Ovary (tissue), 10 donors: ENCODE measurements at places on chromosomes 2 and 18. TPM values are rescaled to one million over a fixed set of nuclear protein-coding genes. Genes with fewer than 3 reads are reported as not detected.
A peak's percentile ranks its signal among the peaks of the same experiment; 100 is the strongest.

- no peak overlapping the region for H3K27ac ChIP-seq
- DNase-seq: no peak
- no peaks in the 10 kb centered on the region for H3K27me3 ChIP-seq
- no peaks in the 10 kb centered on the region for H3K36me3 ChIP-seq
These were observed 9.2 kb upstream of the GALNT3 start for GRCh38 chr2:165803123-165803760.

GRCh38 chr2:80496775-80497174 lies 192.2 kb upstream of the LRRTM1 start:
- H3K36me3 ChIP-seq: no peaks in the 10 kb centered on the region
- H3K27ac ChIP-seq: no peak overlapping the region
- no peaks in the 10 kb centered on the region for H3K4me1 ChIP-seq
- no peak overlapping the region for H3K4me3 ChIP-seq

- no peak overlapping the region for H3K4me3 ChIP-seq
- DNase-seq: no peak
These were observed 80.0 kb downstream of the ETAA1 start for GRCh38 chr2:67476809-67477790.

DNA sequence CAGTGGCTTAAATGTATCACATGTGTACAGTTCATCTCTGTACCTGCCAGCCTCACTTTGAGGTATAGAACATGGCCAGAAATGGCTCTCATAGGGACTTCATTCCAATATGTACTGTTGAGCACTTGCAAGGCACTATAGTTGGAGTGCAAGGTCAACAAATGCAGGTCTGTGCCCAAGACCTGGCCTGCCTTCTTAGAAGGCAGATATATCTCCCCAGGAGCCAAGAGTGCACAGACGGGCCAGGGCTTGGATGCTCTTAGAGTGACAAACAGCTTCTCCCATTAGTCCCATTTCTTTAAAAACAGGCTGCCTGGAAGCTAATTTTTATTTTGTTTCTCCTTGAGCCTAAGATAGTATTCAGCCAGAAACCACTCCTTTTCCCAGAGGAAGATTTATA lies 7.3 kb downstream of the TEX261 start:
- no peak overlapping the region for H3K4me3 ChIP-seq
- H3K27me3 ChIP-seq: no peaks in the 10 kb centered on the region
- H3K4me1 ChIP-seq: no peaks in the 10 kb centered on the region
- H3K27ac ChIP-seq: no peak overlapping the region

GRCh38 chr18:63329431-63330145 lies 10.0 kb upstream of the BCL2 start:
- no peak overlapping the region for H3K4me3 ChIP-seq
- H3K4me1 ChIP-seq: no peaks in the 10 kb centered on the region
- no peak overlapping the region for H3K27ac ChIP-seq
- H3K36me3 ChIP-seq: no peaks in the 10 kb centered on the region

DNA sequence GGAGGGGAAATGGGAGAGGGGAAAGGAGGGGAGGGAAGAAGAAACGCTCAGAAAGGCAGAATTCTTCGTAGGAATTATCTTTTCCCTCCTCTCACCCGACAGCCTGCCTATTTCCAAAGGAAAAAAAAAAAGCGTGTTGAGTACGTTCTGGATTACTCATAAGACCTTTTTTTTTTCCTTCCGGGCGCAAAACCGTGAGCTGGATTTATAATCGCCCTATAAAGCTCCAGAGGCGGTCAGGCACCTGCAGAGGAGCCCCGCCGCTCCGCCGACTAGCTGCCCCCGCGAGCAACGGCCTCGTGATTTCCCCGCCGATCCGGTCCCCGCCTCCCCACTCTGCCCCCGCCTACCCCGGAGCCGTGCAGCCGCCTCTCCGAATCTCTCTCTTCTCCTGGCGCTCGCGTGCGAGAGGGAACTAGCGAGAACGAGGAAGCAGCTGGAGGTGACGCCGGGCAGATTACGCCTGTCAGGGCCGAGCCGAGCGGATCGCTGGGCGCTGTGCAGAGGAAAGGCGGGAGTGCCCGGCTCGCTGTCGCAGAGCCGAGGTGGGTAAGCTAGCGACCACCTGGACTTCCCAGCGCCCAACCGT lies at the start of gene GAD1:
Gene GAD1 (plus strand): TSS at position 384 of the 589 bp plus-strand sequence. CDS start 1,705 bp downstream, outside the sequence.
- H3K4me1 ChIP-seq: peaks cover 8% of the 10 kb centered on the region
- peak; percentile 24 for DNase-seq
- peak within 1 kb of the TSS; percentile 36 for H3K4me3 ChIP-seq
- H3K27ac ChIP-seq: no peak within 1 kb of the TSS

The STAT4 gene
- total RNA-seq: 1.2 TPM

The KLHL29 gene
- 6.5 TPM for total RNA-seq

The BOLL gene
- total RNA-seq: not detected

The ASB3 gene
- total RNA-seq: 19.0 TPM

The UGT1A3 gene
- total RNA-seq: not detected
